ENCODE measurements at places on chromosomes 11 and 22.

DNA sequence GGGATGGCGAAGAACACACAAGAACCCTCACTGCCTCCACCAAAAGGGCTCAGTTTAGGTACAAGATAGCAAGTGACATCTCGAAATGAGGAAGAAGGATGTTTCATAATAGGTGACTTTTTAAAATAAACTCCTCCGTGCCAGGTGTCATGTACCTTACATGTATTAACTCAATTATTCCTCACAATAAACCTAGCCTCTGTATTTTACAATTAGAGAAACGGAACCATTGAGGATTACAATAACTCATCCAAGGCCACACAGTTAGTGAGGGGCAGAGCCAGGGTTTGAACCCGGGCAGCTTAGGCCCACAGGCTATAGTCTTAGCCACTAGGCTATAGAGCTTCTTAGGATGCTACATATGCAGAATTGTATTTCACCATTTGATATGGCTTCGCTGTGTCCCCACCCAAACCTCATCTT is 965 bp upstream of the PAMR1 start:
- peak; percentile 65 for DNase-seq

GRCh38 chr11:75072582-75072981 is 24.1 kb downstream of the OR2AT4 start:
- no peak for DNase-seq

GRCh38 chr11:57888386-57888785 is 126.8 kb downstream of the CTNND1 start:
- no peak for DNase-seq

DNA sequence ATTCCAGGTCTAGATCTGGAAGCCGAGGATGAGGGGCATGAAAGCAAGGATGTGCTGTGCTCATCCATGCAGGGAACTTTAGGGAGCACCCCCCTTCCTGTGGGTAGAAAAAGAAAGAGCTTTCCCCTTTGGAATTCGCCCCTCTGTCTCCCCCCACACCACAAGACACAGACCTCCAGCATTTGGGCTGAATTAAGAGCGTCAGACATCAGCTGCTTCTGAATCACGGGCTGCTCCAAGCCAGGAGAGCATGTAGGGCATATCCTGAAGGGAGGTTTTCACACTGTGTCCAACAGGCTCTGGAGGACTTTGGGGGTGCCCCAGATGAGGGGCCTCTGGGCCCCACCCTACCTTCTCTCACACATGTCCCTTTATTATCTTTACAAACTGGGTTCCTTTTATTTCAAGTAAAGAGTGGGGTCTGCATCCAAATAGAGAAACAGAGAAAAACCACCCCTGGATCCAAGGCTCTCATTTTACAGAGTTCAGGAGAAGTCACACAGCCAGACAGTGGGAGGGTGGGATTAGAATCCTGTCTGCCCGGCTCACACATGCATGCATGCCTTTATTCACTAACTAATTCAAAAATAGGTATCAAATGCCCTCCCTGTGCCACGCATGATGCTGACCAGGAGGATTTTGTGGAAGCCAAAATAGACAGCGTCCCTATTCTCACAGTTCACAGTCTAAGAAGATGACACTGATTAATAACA is 52.8 kb downstream of the LRRC32 start:
- peak; percentile 55 for DNase-seq

DNA sequence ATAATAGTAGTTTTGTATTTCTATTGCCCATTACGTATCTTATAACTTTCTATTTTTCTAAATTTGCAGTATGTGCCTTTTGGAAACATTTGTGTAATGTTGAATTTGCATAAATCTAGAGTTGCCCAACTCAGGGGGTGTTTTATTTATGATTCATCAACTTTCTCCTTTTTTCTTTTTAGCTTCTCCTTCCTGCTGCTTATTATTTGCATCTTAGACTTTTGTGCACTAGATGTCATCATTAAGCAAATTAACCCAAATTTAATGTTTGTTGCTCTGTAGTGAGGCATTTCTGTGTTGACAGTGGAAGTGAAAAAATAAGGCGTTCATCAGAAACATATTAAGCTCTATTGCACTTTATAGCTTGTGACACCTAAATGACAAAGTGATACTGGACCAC is 56.2 kb upstream of the ZBED5 start:
- DNase-seq: no peak

DNA sequence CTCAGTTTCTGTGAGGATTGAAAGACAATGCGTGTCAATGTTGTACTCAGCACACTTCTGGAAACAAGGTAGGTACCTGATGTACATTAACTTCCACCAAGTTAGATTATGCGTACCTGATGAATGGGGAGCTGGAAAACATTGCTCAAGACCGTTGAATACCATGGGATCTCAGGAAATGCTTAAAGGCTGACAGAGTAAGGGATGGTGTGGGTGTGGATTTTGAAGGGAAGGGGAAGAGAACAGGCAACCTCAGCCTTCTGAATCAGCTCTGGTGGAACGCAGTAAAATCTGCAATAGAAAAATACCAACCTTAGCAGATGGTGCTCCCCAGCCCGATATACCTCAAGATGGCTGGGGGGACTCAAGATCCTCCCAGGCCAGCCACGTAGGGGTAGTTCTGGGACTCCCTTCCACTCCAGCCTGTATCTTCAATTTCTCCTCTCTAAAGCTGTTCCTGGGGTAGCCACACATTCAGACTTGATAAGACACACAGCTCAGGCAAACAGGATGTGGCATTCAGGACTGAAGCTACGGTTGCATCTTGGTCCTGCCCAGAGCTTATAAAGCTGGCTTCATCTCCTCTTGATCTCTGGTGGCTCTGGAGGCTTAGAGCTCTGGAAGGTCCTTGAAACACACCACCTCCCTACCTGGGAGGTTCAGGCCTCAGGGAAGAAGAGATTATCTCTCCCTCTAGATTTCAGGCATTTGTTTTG is 111.8 kb downstream of the CTNND1 start:
- DNase-seq: peak; percentile 18

GRCh38 chr11:57471496-57471895 is 11.2 kb downstream of the RTN4RL2 start:
- no peak for DNase-seq

DNA sequence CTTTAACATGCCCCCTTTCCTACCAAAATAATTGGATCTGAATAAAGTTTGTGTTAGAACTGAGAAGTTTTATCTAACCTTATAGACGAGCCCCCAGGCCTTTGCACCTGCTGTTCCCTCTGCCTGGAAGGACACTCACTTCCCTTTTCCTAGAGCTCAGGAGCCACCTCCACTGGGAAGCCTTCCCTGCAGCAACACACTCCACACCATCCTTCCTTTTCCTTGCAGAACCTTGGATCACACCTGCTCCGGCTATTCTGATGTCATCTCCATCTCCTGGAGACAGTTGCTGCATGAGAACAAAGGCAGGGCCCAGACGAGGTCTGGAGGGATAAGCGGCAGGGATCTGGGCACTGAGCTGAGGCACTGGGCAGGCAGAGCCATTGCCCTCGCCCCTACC is 22.6 kb upstream of the MYOD1 start:
- no peak for DNase-seq

DNA sequence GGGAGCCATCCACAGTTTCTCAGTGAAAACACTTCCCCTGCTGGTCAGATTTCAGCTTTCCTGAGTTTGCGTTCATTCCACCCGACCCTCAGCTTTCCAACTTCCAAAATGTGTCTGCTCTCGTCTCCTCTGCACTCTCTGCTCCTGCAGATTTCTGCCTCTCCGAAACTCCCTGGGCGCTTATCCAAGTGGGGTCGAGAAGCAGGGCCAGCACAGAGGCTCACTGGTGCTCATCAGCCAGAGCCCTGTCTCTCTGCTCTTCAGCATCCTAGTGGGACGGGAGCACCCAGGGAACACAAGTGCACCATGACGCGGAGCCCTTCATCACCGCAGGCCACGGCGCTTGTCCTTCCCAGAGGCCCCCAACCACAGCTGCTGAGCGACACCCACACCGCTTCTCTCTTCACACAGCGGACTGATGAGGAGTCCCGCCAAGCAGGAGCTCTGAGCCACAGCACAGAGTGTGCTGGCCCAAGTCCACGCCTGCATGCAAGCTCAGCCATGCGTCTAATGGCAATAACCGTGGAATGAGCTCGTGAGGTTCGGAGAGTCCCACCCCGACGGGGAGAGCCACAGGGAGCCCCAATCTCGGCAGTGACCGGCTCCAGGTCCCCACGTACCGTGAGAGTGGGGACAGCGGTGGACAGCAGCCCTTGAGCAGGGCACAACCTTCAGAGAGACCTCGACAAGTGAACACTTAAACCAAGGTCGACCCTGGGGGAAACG is 27.9 kb upstream of the MOB2 start:
- no peak for DNase-seq
